ENCODE measurements at places on chromosomes 11 and 22.

DNA sequence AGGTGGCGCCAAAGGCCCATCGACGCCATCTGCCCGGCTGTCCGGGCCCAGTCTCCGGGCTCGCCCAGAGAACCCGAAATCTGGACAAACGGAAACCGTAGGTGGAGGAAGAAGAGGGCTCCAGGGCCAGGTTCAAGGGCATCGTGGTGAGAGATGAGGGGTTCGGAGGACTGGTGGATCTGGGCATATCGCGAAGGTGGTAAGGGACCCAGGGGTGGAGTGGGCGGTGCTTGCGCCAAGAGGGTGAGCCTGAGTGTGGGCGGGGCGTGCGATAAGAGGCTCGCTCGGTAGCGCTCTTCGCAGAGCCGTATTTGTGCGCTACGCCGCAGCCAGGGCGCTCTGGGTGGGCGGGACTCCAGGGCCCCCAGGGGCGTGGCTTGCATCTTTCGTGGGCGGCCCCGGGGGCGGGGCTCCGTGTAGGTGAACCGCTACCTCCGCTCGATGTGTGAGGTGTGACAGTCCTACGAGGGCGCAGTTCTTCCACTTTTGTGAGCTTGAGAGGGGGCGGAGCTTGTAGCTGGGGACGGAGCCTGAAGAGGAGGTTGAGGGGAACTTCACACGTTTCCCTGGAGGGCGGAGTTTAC lies 4.8 kb downstream of the CD248 start:
- peak; percentile 83 for DNase-seq

- no peak for DNase-seq
Measured at GRCh38 chr11:96905143-96905542, 515.3 kb downstream of the JRKL start.

GRCh38 chr11:120893440-120894201 lies 130.3 kb upstream of the TBCEL start:
- no peak for DNase-seq

GRCh38 chr22:22167791-22168189 lies 76.8 kb upstream of the VPREB1 start:
- no peak for DNase-seq

DNA sequence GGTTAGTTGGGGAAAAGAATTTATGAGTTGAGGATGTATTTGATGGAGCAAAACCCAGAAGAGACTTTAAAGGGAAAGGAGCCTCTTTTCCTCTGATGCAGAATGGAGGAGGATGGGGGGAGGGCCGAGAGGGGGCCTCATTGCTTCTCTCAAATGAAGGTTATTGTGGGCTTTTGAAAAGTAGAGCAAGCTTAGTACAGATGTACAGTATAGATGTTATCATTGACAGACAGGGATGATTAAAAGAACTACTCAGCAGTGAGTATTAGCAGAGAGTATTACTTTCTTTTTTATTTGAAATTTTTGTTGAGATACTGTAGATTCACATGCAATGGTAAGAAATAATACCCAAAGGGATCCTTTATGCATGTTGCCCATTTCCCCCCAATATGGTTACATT lies 98.1 kb downstream of the TEAD1 start:
- DNase-seq: no peak

DNA sequence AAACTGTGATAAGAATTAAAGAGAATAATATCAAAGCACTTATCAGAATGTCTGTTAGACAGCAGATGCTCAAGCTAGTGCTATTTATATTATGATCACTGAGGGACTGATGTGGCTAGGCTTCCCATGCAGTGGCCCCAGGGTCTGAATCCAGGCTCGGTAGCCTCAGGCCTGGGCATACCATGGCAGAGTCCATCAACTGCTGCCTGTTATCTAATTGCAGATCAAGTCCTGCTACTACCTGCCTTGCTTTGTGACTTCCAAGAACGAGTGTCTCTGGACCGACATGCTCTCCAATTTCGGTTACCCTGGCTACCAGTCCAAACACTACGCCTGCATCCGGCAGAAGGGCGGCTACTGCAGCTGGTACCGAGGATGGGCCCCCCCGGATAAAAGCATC lies 57.5 kb downstream of the TIMP3 start:
- DNase-seq: no peak

GRCh38 chr11:21137803-21138202 lies 468.4 kb downstream of the NELL1 start:
- no peak for DNase-seq

DNA sequence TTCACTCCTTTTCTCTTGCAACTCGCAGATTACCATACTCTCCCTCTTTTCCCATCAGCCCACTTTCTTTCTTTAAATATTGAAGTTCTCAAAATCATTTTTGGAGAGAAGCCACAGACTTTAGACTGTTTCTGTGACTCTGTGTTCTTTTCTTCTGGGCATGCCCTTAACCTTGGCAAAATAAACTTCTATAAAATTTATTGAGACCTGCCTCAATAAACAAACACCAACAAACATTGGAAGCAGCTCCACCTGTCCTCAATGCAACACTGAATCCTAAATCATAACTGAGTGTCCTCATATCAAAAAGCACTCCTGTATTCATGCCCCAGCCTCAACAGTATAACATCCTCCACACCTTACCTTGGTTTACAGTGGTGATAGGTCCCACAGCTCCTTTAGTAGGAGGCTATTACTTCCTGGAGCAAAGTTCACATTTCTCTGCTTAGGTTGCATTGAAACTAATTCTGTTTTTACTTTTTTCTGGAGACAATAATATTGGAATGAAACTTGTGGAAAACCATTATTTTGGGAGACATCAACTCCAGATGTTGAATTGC lies 320.0 kb upstream of the LRRC4C start:
- no peak for DNase-seq

DNA sequence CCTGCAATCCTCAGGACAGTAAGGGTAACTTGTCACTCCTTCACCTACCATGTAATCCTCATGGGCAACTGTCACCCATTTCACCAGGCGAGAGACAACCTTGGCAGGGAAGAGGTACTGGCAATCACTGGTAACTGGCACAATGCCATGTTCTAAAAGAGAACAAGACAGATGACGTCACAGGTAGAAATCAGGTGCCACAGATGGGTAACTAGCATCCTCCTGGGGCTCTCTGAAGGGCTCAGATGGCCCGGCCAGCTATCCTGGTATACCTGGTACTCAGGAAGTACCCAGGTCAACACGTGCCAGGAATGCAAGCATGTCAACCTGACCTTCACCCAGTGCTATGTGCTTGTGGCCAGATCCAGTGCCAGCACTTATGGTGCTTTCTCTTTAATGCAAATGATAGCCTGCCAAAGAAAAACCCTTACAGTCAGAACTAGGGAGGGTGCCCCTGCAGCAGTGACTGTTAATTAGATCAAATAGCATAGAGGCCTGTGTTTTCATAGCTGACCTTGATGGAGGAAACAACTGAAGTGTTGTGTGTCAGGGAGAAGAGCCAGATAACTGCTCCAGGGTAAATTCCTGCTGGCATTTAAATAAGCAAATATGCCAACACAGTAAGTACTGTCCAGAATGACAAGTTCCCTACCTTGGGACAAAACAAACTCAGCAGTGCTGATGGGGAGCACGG lies 36.2 kb downstream of the THOC5 start:
- DNase-seq: no peak

- no peak for DNase-seq
Measured at GRCh38 chr11:45669146-45669545, 3.7 kb upstream of the CHST1 start.

- DNase-seq: no peak
Measured at GRCh38 chr22:49197505-49197904, 630.2 kb downstream of the BRD1 start.

- peak; percentile 47 for DNase-seq
Measured at GRCh38 chr11:74443071-74443864, 24.1 kb downstream of the KCNE3 start.

DNA sequence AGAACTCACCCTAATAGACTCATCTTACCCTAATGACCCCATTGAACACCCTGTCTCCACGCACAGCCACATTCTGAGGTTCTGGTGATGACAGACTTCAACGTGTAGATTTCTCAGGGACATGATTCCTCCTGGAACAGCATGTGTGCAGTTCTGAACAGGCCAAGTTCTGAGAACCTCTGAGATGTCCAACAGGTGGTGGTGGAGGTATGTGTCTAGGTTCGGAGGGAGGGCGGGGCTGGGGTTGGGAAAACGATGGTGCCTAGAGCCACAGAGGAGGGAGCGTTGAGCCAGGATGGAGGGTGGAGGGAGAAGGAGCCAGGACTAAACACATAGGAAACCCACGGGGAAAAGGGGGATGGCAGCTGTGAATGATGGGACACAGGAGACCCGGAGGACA lies 43.4 kb upstream of the FBLN1 start:
- no peak for DNase-seq

DNA sequence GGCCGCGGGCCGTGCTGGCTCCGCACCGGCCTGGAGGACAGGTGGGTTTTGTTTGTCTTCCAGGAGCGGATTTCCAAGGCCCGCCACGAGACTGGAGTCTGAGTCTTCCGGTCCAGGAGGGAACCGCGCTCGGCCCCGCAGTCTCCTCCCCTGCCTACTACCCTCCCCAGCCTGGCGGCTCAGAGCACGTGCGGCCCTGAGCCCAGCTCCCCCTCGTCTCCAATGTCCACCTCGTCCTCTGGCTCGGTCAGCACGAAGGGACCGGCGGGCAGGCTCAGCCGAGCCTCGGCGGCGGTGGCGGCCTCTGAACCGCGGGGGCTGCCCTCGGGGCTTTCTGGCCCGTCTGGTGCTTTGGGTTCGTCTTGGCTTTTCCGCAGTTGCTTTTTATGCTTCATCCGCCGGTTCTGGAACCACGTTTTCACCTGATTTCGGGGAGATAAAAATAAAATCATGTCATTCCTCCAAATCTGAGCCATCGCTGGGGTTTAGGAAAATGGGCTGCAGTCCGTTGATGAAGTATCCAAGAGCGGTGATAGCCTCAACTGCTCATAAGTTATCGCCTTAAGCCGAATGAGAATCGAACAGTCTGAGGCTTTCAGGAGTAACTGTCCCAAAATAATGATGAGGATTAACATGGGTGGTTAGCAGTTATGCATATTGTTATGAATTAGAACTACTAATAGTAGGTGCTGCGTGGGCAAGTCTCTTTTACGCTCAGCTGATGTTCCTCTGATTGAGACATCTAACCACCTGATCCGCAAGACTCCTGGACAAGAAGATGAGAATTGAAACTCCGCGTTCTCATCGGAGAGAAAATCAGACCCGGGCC lies 4.0 kb downstream of the BSX start:
- no peak for DNase-seq

- no peak for DNase-seq
Measured at GRCh38 chr11:69178819-69179482, 23.2 kb downstream of the SMIM38 start.

- no peak for DNase-seq
Measured at GRCh38 chr11:43937434-43938411, 4.7 kb upstream of the C11orf96 start.

DNA sequence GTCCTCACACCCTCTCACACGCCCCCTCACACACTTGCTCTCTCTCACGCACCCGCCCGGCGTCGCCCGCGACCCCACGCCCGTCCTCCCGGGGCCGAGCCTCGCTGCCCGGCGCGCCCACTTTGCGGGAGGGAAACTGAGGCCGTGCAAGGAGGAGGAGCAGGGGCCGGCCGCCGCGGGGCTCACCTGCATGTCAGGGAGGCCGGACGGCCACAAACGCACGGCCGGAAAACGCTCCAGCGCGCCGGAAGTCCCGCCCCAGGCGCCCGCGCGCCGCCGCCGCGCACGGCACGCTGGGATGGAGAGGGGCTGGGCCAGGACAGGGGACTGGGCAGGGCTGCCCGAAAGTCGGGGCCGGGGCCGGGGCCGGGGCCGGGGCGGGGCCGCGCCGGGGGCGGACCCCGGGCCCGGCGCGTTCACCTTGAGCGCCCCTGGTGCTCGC lies at the start of gene CHID1:
CHID1 (minus strand) TSS at position 222 of the 442 bp plus-strand sequence. CDS start 5,994 bp downstream, outside the sequence.
- DNase-seq: peak; percentile 27

GRCh38 chr22:40179526-40179925 lies 1.8 kb downstream of the TNRC6B start:
- DNase-seq: no peak

GRCh38 chr11:61912991-61913698 lies 4.2 kb downstream of the RAB3IL1 start:
- no peak for DNase-seq

DNA sequence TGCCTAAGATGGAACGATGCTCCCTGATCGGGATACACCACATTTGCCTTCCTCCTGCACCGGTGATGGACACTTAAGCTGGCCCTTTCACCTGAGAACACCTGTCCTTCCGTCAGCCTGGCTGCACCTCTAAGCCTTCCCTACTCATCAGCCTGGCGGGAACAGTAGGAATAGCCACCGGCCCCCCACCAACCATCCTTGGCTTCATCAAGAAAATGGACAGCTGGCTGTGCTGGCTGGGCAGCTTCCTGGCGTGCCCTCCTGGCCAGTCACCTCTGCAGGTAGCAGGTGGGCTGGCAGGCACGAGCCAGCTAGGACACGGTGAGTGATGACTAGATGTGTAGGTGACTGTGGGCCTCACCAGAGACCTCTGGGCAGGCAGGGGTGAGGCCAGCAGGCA lies 142.8 kb downstream of the CTTN start:
- no peak for DNase-seq

DNA sequence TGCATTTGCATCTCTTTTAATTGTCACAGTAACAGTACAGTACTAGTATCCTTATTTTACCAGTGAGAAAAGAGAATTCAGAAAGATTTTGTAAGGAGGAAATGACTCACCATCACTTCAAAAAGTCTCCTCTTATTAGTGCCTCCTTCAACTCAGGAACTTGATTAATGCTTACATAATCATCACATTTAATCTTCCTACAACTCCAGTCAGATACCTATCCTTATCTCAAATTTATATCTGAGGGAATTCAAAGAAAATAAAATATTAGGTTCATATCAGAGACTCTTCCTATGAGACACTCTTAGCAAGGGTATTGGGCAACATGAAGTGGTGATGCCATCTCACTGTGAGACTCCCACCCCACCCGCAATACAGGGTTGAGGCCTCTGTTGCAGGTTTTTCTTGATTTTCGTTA lies 26.1 kb upstream of the CTSC start:
- DNase-seq: no peak

DNA sequence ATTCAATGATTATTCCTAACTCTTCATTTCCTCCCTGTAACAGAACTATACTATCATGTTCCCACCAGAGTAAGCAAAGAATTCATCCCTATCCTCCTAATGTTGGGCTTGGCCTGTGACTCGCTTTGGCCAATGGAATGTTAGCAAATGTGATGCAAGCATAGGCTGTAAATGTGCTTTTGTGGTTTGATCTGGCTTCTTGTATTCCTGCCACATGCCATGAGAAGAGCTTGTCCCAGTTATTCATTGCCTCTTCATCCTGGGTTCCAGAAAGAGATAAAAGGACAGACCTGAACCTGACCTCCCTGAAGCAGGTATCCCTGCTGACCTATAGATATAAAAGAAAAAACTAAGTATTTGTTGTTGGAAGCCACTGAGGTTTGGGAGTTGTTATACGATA lies 51.0 kb downstream of the SYTL2 start:
- no peak for DNase-seq

DNA sequence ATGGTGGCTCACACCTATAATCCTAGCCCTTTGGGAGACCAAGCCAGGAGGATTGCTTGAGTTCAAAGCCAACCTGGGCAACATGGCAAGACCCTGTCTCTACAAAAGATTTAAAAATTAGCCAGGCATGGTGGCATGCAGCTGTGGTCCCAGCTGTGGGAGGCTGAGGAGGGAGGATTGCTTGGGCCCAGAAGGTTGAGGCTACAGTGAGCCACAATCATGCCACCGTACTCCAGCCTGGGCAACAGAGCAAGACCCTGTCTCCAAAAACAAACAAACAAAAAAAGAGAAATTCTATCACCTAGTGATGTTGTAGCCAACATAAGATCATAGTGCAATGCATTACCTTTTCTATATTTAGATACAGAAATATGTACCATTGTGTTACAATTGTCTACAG lies 113.8 kb downstream of the NAT10 start:
- no peak for DNase-seq

All from NCI-H1417 treated with DMSO at 0.1 percent for 48 hours (cell line).